ENCODE measurements at places on chromosomes 2 and 18.

GRCh38 chr2:28869494-28870145 is 489 bp downstream of the TRMT61B start:
- peak; percentile 22 for DNase-seq

DNA sequence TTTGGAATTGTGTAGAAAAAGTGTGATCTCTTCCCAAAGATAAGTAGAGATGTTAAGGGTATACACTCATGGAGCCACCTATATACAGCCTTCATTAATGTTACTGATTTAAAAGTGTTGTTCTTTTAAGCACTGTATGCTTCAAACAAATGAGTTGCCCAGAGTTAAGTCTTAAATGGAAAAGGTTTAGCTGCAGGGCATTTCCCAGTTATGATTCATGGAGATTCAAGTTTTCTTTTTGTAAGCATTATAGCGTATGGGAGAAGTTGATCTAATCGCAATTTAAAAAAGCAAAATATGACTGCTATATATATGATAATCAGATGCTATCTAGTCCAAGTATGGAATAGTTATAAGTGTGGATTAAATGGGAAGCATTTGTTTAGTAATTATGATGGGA is 4.8 kb downstream of the PDK1 start:
- DNase-seq, result no peak

GRCh38 chr2:7795778-7796563 is 878.8 kb downstream of the RNF144A start:
- DNase-seq, result no peak

GRCh38 chr2:152441961-152442360 is 107.0 kb downstream of the FMNL2 start:
- DNase-seq, result no peak

DNA sequence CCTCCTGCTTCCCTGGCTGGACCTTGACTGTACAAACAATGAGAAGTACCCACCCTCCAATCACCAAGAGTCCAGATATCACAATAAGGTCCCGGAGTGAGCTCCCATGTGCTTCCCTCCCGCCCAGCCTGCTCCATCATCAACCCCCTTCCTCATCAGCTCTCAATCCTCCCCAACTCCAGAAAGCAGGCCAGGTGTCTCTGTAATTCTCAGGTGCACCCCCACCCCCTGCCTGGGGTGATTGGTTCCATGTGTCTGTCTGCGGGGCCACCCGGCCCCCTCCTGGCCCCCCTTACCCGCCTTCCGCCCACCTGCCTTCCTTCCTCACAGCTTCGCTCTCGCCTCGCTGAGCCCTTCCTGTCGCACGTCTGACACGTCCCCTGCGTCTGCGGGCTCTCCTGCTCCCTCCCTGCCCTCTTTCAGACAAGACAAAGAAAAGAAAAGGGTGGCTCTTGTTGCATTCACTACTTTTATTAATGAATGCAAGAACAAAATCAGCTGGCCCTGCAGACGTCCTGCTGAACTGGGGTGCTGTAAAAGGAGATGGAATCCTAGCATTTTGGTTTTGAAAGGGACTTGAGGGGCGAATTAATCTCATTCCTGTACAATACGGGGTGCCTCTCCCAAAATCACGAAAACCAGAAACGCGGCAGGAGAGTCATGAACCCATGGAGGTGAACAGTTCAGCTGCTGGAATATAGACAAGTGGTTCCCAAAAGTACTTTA is 26.5 kb upstream of the IGFBP2 start:
- DNase-seq, result peak; percentile 74

DNA sequence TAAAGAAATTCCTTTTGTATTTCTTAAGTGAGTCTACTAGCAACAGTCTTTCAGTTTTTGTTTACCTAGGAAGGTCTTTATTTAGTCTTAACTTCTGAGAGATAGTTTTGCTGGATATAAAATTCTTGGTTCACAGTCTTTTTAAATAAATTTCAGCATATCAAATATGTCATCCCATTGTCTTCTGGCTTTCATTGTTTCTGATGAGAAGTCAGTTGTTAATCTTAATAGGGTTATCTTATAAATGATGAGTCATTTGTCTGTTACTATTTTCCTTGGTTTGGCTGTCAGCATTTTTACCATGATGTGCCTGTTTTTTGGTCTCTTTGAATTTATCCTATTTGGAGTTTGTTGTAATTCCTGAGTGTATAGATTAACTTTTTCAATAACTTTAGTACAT is 129.3 kb downstream of the FAM210A start:
- DNase-seq, result no peak

DNA sequence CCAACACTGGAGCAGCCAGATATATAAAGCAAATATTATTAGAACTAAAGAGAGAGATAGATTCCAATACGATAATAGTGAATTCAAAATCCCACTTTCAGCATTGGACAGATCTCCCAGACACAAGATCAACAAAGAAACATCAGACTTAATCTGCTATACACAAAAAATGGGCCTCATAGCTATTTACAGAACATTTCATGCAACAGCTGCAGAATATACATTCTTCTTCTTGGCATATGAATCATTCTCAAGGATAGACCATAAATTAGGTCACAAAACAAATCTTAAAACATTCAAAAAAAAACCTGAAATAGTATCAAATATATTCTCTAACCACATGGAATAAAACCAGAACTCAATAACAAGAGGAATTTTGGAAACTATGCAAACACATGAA is 23.8 kb upstream of the BAZ2B start:
- DNase-seq, result no peak

DNA sequence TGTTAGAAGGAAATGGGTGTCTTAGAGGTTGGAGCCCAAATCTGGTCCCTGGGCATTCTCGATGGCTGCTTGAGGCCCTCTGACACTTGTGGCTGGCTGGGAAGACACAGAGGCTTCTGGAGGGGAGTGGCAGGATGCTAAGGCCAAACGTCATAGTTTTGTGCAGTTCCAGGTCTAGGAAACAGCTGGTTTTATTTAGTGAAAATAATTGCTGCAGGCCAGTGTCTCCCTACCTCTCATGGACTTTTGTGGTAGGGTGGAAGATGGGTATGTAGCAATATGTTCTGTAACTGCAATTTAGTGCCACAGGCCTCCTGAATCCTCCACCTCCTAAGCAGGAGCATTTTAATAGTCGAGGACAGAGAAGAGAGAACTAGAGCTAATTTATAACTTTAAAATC is 32.2 kb upstream of the SPRED2 start:
- DNase-seq, result no peak

DNA sequence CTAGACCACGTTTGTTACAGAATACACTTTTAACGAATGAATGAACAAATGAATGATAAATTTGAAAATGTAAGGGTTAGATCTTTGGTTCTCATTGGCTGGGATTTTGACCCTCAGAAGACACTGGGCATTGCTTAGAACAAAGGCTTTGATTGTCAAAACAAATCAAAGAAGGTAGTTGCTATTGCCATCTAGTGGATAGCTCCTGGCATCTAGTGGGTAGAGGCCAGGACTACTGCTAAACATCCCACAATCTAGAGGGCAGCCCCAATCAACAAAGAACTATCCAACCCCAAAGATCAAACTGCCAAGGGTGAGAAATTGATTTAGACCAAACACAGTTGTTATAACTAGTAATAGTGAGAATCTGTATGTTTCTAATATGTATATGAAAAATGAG is 552.3 kb downstream of the KCNJ3 start:
- DNase-seq, result no peak

- no peak for DNase-seq
Observed at GRCh38 chr2:152468899-152469692, 134.1 kb downstream of the FMNL2 start.

DNA sequence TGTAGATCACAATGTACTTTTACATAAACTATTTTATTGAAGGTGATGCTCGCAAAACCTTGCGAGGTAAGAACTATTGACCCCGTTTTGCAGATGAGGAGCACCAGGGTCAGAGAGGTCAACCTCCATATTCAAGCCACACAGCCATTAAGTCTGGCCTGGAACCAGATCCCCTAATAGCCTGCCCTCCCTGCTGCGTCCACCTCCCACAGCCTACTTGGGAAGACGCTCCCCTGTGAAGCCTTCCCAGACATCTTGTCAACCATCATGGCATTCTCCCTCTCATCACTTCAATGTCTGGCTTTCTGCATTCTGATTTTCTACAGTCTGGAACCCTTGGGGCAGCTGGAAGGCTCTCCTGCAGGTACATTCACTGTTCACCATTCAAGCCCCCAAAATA is 101.0 kb downstream of the TTC32 start:
- DNase-seq, result no peak

DNA sequence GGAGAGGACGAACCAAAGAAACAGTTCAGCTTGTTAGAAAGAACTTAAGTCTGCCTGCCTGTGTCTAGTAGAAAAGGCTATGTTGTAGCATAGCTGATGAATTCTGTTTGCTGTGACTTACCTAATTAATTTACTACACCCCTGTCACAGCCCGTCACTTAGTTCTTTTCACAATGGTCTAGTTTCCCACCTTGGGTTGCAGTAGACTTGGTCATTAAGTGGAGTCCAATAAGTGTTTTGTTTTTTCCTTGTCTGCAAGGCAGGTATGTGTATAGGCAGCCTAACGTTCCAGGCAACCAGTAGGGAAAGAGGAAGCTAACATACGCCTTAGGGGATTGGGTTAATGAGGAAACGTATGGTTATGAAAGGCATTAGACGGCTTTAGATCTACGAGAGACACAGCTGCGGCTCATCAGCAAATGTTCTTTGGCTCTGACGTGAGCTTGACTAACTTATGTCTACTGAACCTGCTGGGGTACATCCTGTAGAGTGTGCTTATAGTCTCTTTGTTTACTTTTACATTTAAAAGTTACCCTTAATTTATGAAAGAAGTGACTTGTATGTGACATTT is 180.1 kb downstream of the PRPF40A start:
- DNase-seq, result no peak

DNA sequence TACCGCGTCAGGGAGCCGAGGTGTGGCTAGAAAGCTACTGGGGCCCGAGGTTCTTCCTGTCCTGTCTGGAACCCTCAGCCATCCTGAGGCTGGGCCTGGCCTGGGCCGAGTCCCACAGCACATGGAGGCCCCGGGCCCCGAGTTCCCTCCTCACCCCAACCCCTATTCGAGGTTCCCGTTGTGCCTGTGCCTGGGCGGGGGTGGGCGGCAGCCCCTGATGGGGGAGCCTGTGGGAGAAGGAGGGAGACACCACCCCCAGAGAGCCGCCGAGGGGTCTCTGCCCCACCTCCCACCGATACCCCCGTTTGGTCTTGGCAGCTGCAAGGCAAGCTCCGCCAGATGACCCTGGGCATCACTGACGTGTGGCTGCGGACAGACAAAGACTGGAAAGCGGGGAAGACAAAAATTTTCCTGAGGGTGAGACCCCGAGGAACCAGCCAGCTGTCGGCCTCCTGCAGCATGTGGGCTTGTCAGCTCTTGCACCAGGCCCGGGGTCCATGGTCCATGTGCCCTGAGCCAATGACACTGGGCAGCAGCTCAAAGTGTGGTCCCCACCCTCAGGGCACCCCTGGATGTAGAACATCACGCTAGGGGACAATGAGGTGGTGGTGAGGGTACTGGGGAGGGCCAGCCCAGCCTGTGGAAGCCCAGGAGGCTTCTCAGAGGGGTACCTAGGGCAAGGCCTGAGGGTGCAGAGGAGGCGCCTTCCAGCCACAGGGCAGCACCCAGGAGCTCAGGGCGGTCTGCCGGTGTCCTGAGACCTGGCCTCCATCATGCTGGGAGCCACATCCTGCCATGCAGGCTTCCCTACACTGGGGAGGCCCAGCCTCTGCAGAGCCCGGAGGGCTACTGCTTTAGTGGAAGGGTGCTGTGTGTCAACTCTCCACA is 52.5 kb upstream of the GPR17 start:
- no peak for DNase-seq

- no peak for DNase-seq
Observed at GRCh38 chr2:200736646-200737274, 75.0 kb upstream of the BZW1 start.

- DNase-seq, result no peak
Observed at GRCh38 chr2:196565106-196565765, 74.3 kb upstream of the CCDC150 start.

DNA sequence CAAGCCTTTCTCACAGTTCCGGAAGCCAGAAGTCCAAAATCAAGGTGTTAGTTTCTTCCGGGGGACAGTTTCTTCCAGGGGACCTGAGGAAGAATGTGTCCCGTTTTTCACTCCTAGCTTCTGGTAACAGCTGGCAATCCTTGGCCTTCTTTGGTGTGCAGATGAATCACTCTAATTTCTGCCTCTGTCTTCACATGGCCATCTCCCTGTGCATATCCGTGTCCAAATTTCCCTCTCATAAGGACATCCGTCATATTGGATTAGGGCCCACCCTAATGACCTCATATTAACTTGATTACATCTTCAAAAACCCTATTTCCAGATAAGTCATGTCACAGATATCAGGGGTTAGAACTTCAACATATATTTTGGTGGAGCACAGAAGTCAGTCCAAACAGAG is 141.4 kb downstream of the ZEB2 start:
- DNase-seq, result no peak

- no peak for DNase-seq
Observed at GRCh38 chr2:230898016-230898712, 26.9 kb downstream of the GPR55 start.

DNA sequence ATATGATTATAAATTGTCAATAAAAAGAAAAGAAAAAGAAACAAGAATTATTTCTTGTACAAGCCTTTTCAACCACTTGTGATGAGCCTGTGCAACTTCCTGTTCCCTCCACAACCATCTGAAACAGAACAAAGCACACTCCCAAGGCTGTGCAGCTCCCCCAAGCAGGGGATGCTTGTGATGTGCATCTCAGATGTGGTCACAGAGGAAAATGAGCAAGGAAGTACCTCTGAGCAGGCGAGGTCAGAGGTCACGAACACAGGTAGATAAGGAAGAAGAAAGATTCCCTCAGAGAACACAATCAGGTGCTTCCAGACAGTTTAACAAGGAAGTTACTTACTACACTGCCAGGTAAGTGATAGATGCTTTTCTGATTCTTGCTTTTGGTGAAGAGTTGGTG is 274.8 kb upstream of the SLC39A10 start:
- no peak for DNase-seq

DNA sequence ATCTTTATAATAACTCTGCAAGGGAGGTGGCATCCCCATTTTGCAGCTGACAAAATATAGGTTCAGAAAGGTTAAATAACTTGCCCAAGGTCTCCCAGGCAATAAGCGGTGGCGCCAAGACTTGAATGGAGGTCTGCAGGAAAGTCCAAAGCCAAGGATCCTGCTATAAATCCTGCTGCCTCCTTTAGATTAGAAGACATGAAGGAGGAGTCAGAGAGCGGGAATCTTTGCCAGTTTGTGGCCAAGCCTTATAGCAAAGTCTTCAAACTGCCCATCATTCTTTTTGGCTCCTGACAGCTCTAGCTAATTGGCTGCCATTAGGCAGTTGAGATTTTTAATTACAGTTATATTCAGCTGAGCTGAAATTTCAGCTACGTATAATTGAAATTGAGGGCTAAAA is 114.3 kb downstream of the C1D start:
- no peak for DNase-seq

GRCh38 chr2:241911551-241911950 is 42.0 kb downstream of the RTP5 start:
- no peak for DNase-seq

DNA sequence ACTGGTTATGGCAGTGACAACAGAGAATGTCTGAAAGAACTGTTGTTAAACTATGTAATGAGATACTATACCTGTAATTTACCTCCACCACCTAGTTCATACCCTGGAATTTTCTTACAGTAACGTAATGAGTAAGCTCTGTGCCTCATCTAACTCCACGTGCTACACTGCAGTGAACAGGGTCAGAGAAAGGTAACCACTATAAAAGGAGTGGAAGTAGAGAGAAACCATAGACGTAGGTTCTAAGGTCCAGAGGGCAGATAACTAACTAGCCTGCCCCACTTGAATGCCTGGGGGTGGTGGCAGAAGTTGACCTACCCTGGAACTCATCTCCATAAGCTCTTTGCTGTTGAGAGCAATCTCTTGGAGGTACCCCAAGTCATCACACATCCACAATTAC is 32.0 kb upstream of the B4GALT6 start:
- DNase-seq, result no peak
